ENCODE measurements at places on chromosomes 16 and 17.

- no peak for DNase-seq
Measured at GRCh38 chr16:70151391-70151790, 22.2 kb upstream of the CLEC18C start.

- peak; percentile 14 for DNase-seq
Measured at GRCh38 chr16:87487361-87487924, 5.4 kb downstream of the ZCCHC14 start.

GRCh38 chr16:66008136-66008535, 358.4 kb upstream of the CDH5 start:
- DNase-seq = no peak

DNA sequence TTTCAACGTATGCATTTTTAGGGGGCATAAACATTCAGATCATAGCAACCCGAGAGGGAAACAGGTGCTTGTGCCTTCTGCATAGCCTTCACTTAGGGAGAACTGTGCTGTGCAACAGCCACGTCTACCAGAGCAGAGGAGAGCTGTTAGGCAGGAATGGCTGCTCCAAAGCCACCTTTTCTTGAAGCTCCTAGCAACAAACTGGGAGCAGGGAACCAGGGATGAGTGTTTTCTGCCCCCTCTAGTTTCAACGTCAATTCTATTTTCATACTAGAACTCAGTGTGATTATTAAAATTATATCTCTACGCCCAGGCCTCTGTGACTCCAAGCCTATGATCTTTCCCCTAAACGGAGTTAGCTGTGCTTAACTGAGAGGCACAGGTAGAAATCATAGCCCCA, 290.0 kb downstream of the HAPSTR1 start:
- DNase-seq = no peak

GRCh38 chr17:77033892-77034404, 106.8 kb upstream of the SEC14L1 start:
- no peak for DNase-seq

DNA sequence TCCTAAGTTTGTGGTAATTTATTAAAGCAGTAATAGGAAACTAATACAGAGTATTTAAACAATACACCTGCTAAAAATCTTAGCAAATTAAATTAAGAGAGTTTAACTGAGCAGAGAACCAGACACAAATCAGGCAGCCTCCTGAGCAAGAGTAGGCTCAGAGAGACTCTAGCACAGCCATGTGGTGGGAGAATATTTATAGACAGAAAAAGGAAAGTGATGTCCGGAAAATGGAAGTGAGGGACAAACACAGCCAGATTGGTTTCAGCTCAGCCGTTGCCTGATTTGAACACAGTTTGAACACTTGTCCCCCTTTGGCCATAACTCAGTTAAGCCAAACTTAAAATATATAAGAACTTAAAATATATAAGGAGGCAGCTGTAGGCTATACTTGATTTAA, 192.6 kb upstream of the PSMD7 start:
- no peak for DNase-seq

DNA sequence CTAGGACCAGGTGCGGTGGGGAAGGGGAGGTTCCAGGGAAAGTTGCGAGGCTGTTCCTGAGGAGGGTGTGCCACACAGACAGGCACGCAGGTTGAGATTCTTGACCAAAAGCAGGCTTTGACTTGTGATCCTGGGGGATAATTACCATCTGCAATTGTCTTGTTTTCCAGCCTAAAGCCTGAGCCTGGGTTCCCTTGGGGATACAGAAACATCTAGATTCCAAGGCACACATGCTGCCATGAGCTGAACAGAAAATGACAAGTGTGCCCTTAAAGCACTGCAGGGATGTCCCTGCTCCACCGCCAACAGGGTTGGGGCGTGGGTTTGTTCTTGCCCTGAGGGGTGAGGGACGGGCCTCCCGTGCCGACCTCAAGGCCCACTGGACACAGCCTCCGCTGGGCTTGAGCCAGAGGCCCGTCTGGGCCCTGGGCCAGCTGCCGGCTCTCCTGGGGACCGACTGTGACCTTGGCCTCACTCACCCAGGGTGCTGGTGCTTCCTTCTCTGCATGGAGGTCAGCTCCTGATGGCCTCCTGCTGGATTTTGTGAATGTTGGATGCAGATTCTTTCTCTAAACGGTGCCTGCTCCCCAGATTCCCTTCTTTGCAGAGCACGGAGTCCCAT, 14.0 kb downstream of the CA5A start:
- DNase-seq = no peak

GRCh38 chr16:87762071-87762571, 3.7 kb downstream of the KLHDC4 start:
- DNase-seq = no peak

- DNase-seq = peak; percentile 84
Measured at GRCh38 chr17:38705803-38706504, 881 bp downstream of the MLLT6 start.

GRCh38 chr17:17151055-17151454, 55.1 kb downstream of the PLD6 start:
- DNase-seq = no peak

- DNase-seq = no peak
Measured at GRCh38 chr17:65283704-65284103, 146.5 kb downstream of the RGS9 start.

- DNase-seq = no peak
Measured at GRCh38 chr17:47708864-47709541, 15.0 kb downstream of the TBKBP1 start.

GRCh38 chr17:18102640-18103039, 5.9 kb upstream of the MYO15A start:
- no peak for DNase-seq

- DNase-seq = no peak
Measured at GRCh38 chr17:20267459-20267842, 199.9 kb downstream of the LGALS9B start.

- DNase-seq = no peak
Measured at GRCh38 chr17:78637146-78637545, 60.0 kb upstream of the DNAH17 start.

- DNase-seq = no peak
Measured at GRCh38 chr17:4577386-4577993, 6.8 kb upstream of the SMTNL2 start.

DNA sequence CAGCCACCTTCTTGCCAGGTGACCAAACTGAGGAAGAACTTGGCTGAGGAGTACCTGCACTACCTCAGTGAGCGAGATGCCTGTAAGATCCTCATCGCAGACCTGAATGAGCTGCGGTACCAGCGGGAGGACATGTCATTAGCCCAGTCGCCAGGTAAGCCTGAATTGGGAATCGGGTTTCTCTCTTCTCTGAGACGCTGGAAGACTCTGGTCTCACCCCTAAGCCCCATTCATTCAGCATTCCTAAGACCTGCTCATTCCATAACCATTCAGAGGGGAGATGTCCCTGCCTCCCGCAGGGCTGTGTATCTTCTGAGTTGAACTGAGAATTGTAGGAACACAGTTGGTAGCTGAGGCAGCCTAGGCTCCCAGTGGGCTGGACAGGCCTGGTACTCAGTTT, 17.0 kb upstream of the THAP11 start:
- no peak for DNase-seq

- no peak for DNase-seq
Measured at GRCh38 chr16:85422196-85422631, 190.9 kb upstream of the GSE1 start.

- DNase-seq = no peak
Measured at GRCh38 chr17:6109536-6109935, 39.4 kb downstream of the WSCD1 start.

GRCh38 chr16:82059983-82060421, 24.9 kb downstream of the HSD17B2 start:
- no peak for DNase-seq

- no peak for DNase-seq
Measured at GRCh38 chr17:5373112-5373511, 46.4 kb downstream of the NUP88 start.

DNA sequence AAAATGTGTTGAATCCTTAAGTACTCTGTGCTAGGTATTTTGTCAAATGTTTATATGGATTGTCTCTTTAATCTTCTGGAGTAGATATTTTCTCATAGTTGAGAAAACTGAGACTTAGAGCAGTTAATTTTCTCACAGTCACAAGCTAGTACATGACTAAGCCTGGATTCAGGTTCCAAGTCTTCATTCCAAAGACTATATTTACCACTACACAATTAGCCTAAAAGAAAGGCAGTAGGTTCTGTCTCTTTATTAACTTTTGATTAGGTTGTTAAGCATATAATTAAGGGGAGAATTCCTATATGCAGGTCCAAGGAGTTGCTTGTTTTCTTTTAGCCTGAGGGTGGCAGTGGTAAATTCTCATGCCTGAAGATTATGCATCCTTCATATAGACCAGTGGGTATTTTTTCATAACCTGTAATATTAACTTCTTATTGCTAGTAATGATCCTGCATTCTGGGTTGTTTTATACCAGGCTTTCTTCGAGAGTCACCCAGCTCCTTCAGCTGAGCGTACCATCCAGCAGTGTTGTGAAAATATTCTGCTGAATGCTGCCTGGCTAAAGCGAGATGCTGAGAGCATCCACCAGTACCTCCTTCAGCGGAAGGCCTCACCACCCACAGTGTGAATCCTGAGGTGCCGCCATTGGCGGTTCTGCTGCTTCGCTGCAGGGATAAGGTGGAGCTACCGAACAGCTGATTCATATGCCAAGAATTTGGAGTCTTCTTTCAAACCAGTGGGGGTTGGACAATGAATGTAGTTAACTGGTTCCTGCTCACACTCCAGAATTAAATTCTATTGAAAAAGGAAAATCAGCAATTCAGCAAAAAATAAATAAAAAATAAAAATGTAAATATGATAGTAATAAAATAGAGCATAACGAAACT, 28.2 kb upstream of the KPNB1 start:
- DNase-seq = no peak

DNA sequence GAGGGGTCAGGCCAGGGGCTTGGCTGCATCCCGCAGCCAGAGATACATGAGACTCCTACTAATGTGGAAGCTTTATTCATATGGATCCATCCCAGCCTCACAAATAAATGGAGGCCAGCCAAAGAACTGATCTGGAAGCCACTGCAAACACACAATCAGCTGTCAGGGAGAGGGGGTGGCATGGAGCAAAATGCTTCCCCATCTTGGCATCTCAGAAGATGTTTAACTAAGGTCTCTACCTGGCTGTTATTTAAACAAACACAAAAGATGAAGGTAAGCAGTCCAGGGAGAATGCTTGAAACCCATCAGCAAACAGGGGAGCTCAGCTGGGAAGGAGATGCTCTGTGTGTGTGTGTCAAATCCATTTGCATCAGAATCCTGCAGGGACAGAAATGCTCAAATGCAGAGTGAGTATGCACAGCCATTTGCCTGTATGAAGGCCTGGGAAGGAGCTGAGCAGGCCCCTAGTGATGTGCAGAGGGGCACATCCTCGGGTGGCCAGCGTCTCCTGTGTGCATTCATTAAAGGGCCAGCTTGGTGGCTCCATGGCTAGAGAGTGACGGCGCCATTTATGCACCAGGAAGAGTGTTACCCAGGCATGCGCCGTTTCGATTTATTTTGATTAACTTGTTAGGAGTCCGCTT, 34.2 kb upstream of the IRX3 start:
- no peak for DNase-seq

GRCh38 chr16:86405319-86405718, 105.0 kb upstream of the FOXF1 start:
- no peak for DNase-seq

DNA sequence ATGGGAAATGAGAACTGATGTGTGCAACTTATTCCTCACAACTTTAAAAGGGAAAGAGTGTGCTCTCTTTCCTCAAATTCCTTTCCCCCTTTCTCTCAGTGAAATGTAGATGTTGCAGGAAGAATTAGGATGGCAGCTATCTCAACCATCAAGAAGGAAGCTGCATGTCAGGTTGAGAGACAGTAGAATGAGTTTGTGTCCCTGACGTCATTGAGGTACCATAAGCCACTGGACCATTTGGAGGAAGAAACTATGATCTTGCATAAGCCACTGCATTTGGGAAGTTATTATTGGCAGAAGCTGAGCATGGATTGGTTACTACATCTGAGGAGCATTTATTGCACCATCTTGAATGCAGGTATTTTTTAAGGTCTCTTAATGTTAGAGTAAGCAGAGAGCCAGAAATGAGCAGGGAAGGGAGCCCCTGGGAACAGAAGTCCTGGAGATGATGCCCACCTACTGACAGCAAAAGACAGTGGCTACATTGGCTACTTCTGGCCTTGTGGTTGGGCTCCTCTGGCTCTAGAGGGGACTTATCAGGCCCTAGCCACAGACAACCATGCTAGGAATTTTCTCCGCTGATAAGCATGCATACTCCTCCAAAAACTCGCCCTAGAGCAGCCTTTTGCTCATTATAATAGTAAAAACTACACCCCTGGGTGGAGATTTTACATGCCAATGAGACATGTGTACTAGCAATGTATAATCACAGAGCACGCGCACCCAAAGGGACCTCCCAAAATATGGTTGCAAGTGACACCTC, 249.0 kb upstream of the SALL1 start:
- no peak for DNase-seq

GRCh38 chr16:85556456-85557082, 56.6 kb upstream of the GSE1 start:
- peak; percentile 74 for DNase-seq

- DNase-seq = peak; percentile 26
Measured at GRCh38 chr17:51118330-51119195, 2.1 kb downstream of the SPAG9 start.

GRCh38 chr17:45752246-45752645, 31.9 kb upstream of the CRHR1 start:
- DNase-seq = no peak

DNA sequence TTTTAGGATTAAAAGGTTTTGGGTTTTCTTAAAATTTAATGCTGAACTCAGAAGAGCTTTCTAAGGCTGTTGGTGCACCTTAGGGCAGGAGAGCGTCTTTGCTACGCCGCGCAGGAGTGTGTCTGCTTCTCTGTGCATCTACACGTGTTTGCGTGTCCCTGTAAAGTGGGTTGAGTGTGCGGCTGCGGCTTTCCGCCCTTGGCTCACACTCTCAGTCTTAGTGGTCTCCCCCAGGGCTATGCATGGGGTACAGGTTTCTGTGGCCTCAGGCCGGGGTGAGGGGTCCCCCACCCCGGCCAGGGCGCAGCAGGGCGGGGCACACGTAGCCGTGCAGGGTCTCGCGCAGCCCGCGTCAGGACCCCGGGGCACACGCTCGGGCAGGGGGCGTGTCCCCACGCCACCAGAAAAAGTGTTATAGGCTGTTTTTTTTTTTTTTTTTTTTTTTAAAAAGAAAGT, 727 bp upstream of the TENT4B start:
- peak; percentile 17 for DNase-seq

DNA sequence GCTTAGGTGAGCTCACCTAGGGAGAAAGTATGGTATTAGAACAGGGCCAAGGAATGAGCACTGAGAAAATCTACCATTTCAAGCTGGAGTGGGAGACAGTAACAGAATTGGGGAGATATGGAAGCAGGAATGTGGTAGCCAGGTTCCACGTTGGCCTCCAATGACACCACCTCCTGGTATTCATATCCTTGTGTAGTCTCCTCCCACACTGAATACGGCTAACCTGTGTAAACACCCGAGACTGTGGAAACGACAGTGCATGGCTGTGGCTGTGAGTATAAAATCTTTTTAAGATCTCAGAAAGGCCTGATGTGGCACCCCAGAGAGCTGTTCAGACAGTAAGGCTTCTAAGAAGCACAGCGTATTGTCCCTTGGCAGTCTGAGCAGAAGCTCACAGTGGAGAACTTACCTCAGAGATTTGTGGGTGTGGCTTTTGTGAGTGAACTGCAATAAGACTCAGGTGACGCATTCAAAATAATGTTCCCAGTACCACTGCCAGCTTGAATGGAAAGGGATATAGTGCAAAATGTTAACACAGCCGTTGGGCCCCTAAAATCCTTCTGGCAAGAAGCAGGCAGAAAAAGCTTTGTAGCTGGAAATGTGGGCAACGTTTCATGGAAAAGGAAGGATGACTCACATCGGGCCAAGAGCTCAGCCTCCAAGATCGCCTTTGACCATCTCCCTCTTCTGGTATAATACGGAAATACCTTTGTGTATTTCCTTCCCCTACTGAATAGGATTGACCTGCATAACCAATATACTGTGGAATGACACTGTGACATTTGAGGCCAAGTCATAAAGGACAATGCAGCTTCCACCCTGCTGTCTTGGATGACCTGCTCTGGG, 14.4 kb downstream of the SDR42E1 start:
- DNase-seq = no peak

Data from HAP-1 (cell line).